HCT116 (cell line): ENCODE measurements at places on chromosomes 1 and 21.
A peak's percentile ranks its signal among the peaks of the same experiment; 100 is the strongest.

GRCh38 chr1:172673761-172674160 is 14.9 kb downstream of the FASLG start:
- no peak overlapping the region for H3K4me3 ChIP-seq
- DNase-seq, result no peak
- H3K36me3 ChIP-seq, result no peaks in the 10 kb centered on the region
- no peaks in the 10 kb centered on the region for H3K4me1 ChIP-seq
- H3K27ac ChIP-seq, result no peak overlapping the region
- H3K27me3 ChIP-seq, result no peaks in the 10 kb centered on the region

DNA sequence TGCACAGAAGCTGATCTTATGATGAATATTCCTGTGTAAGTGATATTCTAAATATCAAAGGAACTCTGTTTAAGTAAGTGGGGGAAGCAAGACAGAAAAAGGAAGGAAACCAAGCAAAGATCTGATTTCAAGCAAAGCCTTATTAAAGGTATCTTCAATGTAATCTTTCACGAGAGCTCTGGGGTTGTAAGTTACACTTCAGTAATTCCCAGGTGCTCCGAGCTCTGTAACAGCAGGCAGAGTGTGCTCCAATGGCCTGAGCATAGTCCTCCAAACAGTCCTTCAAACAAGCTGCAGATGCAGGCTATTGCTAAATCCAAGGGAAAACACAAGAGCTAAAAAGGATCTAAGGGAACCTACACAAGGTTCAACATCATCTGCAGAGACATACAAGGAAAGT is 949.7 kb upstream of the TMPRSS15 start:
- DNase-seq, result no peak
- H3K27me3 ChIP-seq, result no peaks in the 10 kb centered on the region
- no peak overlapping the region for H3K27ac ChIP-seq
- no peaks in the 10 kb centered on the region for H3K36me3 ChIP-seq
- H3K4me1 ChIP-seq, result no peaks in the 10 kb centered on the region

GRCh38 chr21:33572350-33572749 is 16.1 kb downstream of the DONSON start:
- no peak overlapping the region for H3K27ac ChIP-seq
- DNase-seq, result no peak
- no peaks in the 10 kb centered on the region for H3K27me3 ChIP-seq
- no peak overlapping the region for H3K4me3 ChIP-seq
- H3K4me1 ChIP-seq, result no peaks in the 10 kb centered on the region

GRCh38 chr1:94887603-94888171 is 39.2 kb downstream of the CNN3 start:
- H3K27me3 ChIP-seq, result no peaks in the 10 kb centered on the region
- DNase-seq, result no peak
- H3K4me1 ChIP-seq, result 0 out of 2 replicates have a peak, but pooled peaks cover 3% of the 10 kb centered on the region
- no peaks in the 10 kb centered on the region; the same call in none of the 2 replicates for H3K36me3 ChIP-seq

DNA sequence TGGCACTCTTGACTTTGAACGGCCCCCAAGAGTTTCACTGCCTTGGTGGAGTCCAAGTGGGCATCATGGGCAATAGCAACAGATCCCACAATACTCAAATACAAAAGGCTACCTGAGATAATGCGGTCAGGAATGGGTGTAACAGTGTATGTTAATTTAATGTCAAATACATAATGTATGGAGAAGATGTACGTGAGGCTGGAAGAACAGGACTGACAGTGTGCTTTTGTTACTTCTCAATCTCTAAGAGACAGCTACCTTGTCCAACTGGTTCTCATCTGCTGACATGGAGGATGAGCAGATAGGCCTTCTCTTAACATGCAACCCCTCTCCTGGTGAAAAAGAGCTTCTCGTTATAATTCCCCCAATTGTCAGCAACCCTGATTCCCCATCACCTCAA is 167.2 kb downstream of the APP start:
- DNase-seq, result no peak
- no peak overlapping the region for H3K27ac ChIP-seq
- H3K4me3 ChIP-seq, result no peak overlapping the region
- 0 out of 2 replicates have a peak, but pooled peaks cover 3% of the 10 kb centered on the region for H3K36me3 ChIP-seq
- H3K4me1 ChIP-seq, result peaks cover 17% of the 10 kb centered on the region; the same call in 1 of the 2 replicates

- H3K36me3 ChIP-seq, result 0 out of 2 replicates have a peak, but pooled peaks cover 6% of the 10 kb centered on the region
- no peak overlapping the region for H3K27ac ChIP-seq
- DNase-seq, result no peak
- H3K27me3 ChIP-seq, result no peaks in the 10 kb centered on the region
- H3K4me1 ChIP-seq, result no peaks in the 10 kb centered on the region
These were observed 21.0 kb downstream of the YIPF1 start for GRCh38 chr1:53868565-53868964.

DNA sequence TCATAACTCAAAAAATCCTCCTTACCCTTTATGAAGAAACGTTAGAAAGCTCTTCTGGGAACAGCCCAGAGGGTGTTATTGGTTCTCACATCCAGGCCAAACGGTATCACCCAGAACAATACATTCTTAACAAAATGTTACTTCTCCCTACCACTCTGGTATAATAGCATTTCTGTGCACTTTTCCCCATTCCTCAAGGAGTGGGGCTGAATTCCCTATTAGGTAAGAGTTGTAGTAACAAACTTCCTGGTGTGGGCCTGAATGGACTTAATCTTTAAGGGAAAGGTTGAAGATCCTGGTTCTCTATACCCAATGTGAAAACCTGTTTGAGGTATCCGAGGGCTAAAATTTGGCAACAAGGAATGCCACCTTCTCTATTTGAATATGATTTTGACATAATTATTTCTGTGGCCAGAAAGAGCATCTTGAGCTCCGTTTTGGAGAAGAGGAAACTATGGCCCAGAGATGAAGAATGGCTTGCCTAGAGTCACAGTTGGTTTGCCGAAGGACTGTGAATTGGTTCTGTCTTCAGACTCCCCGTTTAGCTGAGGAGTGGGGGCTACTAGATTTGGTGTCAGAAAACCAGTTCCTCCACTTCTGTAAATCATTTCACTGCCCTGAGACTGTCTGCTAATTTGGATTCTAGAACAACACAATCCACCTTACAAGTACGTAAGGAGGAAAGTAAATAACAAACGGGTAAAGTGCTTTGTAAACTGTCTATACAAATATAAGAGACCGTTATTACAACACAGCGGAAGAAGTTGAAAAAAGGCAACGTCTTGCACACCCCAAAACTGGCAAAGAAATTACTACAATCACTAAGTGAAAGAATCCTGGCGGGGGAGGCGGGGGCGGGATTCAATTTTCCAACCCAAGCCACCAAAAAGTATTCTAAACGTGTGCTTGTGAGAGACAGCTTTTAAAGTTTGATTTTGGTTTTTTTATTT is 2.3 kb downstream of the ANP32E start:
- H3K27ac ChIP-seq, result peak overlapping the region; percentile 92
- no peaks in the 10 kb centered on the region for H3K27me3 ChIP-seq
- H3K36me3 ChIP-seq, result peaks cover 13% of the 10 kb centered on the region; the same call in 1 of the 2 replicates
- no peak for DNase-seq

DNA sequence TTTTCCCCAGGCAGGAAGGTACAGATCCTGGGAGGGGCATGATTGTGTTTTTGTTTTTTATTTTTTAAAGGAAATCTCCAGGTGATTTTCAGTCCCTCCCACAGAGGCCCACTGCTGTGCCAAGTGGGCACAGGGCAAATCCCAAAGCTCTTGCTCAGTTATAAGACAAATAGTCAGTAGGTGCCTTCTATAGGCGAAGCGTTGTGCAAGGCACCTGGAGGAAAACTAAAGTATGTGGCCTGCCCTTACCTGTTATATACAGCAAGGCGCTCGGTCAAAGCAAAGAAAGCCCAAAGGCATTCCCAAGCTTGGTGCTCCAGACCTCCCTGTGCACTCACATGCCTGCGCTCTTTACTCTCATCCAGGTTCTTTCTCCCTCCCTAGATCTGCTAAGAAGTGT is 81.0 kb downstream of the KCNJ15 start:
- no peak overlapping the region for H3K27ac ChIP-seq
- H3K4me1 ChIP-seq, result no peaks in the 10 kb centered on the region
- H3K27me3 ChIP-seq, result no peaks in the 10 kb centered on the region
- no peak for DNase-seq
- no peak overlapping the region for H3K4me3 ChIP-seq

DNA sequence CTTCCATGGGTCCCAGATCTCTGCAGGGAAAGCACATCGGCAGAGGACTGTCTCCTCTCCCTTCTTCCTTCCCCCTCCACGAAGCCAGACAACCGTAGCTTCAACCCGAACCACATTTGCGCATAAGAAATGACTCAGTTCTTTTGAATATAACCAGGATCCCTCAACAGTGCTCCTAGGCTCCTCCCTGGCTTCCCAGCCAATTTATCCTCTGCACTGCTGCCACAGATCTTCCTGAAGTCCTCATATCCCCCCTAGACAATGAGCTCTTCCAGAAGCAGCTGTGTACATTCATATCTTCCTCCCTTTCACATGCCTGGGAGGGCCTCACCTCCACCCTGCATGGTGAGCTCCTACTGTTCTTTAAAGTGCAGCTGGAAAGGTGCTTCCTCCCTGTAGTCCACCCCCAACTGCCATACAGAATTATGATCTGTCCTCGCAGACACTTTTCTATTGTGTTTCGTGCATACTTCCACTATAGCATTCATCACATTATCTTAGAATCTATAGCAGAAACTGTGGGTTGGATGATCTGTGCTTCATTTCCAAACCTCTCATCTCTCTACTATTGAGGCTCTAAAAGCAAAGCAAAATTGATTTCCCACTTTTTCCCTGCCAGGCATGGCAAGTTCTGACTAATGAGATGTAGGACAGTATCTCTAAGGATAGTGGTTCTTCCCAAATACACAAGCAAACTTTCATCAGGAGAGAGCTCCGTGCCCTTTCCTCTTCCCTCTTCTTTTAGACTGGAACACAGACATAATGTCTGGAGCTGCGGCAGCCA is 179.3 kb upstream of the HMGB4 start:
- peaks cover 72% of the 10 kb centered on the region for H3K27me3 ChIP-seq
- no peaks in the 10 kb centered on the region for H3K4me1 ChIP-seq
- no peak overlapping the region for H3K4me3 ChIP-seq
- no peak overlapping the region for H3K27ac ChIP-seq

GRCh38 chr21:35256468-35256988 is 207.4 kb upstream of the RUNX1 start:
- peak; percentile 89 for DNase-seq
- H3K4me3 ChIP-seq, result peak overlapping the region; percentile 56
- peaks cover 32% of the 10 kb centered on the region for H3K4me1 ChIP-seq
- no peaks in the 10 kb centered on the region for H3K36me3 ChIP-seq
- H3K27me3 ChIP-seq, result no peaks in the 10 kb centered on the region

- no peaks in the 10 kb centered on the region; the same call in 1 of the 2 replicates for H3K4me1 ChIP-seq
- no peak for DNase-seq
- no peaks in the 10 kb centered on the region for H3K27me3 ChIP-seq
- no peak overlapping the region for H3K27ac ChIP-seq
- no peak overlapping the region for H3K4me3 ChIP-seq
These were observed 14.5 kb downstream of the GLUL start for GRCh38 chr1:182376936-182377574.

- no peaks in the 10 kb centered on the region for H3K36me3 ChIP-seq
- no peak overlapping the region for H3K4me3 ChIP-seq
- H3K27ac ChIP-seq, result no peak overlapping the region
- no peak for DNase-seq
- H3K27me3 ChIP-seq, result no peaks in the 10 kb centered on the region
These were observed 4.5 kb downstream of the CFHR3 start for GRCh38 chr1:196779093-196779492.

- H3K4me1 ChIP-seq, result no peaks in the 10 kb centered on the region
- no peaks in the 10 kb centered on the region for H3K36me3 ChIP-seq
- DNase-seq, result no peak
- H3K4me3 ChIP-seq, result no peak overlapping the region
- H3K27ac ChIP-seq, result no peak overlapping the region
These were observed 31.8 kb downstream of the ABCG1 start for GRCh38 chr21:42250422-42251403.

GRCh38 chr1:36007741-36008140 is 76.2 kb upstream of the TEKT2 start:
- H3K4me1 ChIP-seq, result peaks cover 13% of the 10 kb centered on the region
- no peak overlapping the region for H3K27ac ChIP-seq
- H3K36me3 ChIP-seq, result no peaks in the 10 kb centered on the region
- no peak overlapping the region for H3K4me3 ChIP-seq
- no peak for DNase-seq

DNA sequence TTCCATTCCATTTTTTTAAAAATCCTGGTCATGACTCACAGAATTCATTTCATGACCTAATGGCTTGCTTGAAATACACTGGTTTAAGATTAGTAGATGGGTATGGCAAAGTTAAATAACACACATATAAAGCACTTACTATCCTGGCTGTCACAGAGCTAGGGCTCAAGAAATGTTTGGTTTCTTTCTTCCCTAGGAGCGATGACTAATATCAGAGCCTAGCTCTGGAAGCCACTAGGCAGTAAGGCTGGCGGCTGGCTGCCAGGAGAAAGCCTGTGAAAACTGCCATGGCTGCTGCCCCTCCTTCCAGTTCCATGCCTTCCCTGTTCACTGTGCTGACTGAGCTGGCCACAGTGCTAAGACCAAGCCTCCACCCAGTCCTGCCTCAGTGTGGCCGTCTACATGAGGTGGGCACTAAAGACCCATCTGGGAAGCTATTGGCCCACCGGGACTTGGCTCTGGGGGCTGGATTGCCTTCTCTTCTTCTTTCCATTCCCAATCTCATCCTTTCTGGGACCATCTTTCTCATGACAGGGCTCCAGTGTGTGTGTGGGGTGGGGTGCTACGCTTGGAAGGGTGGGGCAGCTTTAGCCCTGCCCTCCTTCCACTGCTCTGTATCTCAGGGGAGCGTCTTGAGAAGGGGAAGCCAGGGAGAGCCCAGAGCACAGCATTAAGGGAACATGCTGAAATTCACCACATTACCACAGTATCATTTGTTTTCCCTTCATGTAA is 10.8 kb upstream of the ASCL5 start:
- DNase-seq, result no peak
- H3K36me3 ChIP-seq, result peaks cover 9% of the 10 kb centered on the region; the same call in 1 of the 2 replicates
- no peaks in the 10 kb centered on the region for H3K27me3 ChIP-seq
- no peak overlapping the region for H3K4me3 ChIP-seq

GRCh38 chr1:46274225-46275029 is 26.9 kb downstream of the RAD54L start:
- peaks cover 50% of the 10 kb centered on the region for H3K36me3 ChIP-seq
- no peaks in the 10 kb centered on the region for H3K4me1 ChIP-seq
- no peaks in the 10 kb centered on the region for H3K27me3 ChIP-seq
- no peak for DNase-seq
- H3K4me3 ChIP-seq, result no peak overlapping the region
- no peak overlapping the region for H3K27ac ChIP-seq

DNA sequence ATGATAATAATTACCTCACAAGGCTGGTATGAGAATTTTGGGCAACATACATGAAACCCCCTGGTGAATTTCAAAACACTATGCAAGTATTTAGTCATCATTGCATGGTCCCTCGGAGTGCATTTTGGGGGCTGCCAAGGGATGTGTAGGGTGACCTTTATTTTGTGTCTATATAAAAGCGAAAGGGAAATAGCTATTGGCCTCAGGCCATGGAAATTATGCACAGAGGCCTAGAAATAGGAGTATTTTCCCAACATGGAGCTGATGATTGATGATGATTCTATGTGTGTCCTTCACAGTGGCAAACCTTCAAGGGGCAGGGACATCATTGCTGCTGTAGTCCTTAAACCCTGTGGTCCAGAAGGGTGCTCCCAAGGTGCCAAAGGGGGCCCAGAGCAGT is 265.5 kb downstream of the ST6GALNAC3 start:
- H3K27ac ChIP-seq, result no peak overlapping the region
- H3K36me3 ChIP-seq, result no peaks in the 10 kb centered on the region
- no peak overlapping the region for H3K4me3 ChIP-seq

- H3K4me1 ChIP-seq, result no peaks in the 10 kb centered on the region
- DNase-seq, result no peak
- H3K36me3 ChIP-seq, result no peaks in the 10 kb centered on the region
- H3K27ac ChIP-seq, result no peak overlapping the region
These were observed 311.7 kb upstream of the LRRC7 start for GRCh38 chr1:69256036-69256435.
